ENCODE measurements at places on chromosomes 11 and 22.
A peak's percentile ranks its signal among the peaks of the same experiment; 100 is the strongest.

DNA sequence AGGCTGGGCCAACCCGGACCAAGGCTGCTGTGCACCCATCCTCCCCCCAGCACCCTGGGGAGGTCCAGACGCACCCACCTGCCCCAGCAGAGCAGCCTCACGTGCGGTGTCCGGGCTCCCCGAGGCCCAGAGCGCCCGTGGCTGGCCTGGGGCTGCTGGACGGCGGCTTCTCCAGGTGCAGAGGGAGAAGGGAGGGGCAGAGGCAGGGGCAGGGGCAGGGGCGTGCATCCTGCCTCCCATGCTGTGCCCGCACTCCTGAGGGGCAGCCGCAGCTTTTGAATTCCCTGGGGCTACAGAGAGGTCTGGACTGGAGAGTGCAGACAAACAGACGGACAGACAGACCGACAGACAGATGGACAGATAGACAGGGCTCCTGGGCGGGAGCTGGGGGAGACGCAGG, 83.6 kb upstream of the PRR5 start:
- no peak for DNase-seq

DNA sequence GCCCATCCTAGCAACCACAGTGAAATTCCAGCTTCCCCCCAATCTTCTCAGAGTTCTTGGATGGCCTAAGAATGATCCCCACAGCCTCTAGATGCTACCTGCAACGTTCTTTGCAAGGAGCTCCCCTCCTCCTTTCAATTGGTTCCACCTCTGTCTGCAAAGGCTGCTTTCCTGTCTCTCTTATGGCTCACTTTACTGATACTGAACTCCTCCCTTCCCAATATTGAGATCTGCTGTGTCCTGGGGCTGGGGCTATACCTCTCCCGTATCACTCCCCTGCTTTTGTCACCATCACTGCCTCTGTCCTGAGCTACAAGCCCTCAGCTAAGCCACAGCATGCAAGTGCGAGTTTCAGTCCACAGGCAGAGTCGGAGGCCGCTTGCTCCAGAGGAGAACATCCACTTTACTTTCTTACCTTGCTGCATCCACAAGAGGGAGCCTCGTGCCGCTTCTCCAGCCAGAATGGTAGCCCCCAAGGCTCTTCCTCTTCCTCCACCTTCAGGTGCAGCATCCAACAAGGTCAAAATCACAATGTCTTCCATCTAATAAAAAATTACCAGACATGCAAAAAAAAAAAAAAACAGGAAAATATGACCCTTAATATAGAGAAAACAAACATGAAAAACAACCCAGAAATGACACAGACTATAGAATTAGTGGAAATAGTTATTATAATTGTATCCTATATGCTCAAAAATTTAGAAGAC, 48.6 kb upstream of the TMEM45B start:
- DNase-seq, result no peak

- DNase-seq, result no peak
Measured at GRCh38 chr22:17946662-17947367, 77.5 kb downstream of the MICAL3 start.

DNA sequence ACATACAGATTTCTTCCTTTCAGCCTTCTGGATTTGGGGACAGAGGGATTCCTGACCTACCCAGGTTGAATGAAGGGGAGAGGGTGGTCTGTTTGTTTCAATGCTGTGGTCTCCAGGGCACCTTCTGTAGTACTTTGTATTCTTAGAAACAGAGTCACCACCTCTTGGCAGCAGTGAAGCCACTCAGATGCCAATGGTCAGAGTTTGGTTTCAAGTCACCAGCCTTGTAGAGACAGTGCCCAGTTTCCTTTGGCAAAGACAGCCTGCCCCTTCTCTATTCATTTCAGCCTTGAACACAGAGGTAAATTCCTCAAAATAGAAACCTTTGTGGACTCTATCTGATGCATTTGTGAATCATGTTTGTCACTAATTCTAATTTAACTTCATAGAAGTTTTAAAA, 111.7 kb upstream of the RASSF10 start:
- no peak for DNase-seq

GRCh38 chr11:67466962-67467771, 1.9 kb downstream of the TMEM134 start:
- no peak for DNase-seq

GRCh38 chr11:43579171-43579918, 101.2 kb upstream of the HSD17B12 start:
- no peak for DNase-seq

GRCh38 chr11:87361891-87362290, 324.2 kb downstream of the TMEM135 start:
- no peak for DNase-seq

GRCh38 chr22:40325315-40325714, 21.0 kb upstream of the ADSL start:
- DNase-seq, result peak; percentile 45

DNA sequence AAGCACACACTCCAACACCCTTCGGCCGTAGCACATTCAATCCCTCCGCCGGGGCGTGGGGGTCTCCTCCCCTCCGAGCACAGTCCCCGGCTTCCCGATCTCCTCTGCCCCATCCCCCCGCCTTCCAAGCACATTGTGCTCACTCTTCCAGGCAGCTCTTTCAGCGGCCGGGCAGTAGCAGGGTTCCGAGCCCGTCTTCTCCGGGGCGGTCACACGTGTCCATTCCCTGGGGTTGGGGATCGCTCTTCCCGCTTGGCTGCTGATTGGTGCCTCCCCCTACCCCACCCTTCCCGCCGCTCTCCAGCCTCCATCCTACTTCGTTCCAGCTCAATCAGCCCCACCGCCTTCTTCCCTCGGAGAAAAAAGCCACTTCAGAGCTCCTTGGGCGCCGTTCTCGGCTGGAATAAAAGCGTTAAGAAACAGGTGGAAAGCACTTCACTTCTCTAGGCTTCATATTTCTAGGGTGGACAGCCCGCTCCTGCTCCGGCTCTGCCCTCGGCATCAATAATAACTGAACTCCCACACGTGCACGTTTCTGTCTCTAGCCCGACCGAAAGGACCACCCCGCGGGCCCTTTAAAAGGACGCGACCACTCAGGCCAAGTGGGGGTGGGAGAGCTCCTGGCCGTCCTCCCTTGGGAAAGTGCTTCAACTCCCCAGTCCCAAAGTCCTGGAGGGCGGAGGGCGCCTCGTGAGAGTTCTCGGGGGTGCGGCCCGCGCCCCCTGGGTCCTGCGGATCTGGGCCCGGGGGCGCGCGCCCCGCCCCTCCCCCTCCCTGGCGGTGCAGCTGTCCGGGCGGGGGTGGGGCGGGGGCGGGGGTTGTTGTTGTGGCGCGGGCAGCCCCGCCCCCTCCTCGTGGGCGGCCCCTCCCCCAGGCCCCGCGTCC, 464 bp upstream of the CECR2 start:
- no peak for DNase-seq

DNA sequence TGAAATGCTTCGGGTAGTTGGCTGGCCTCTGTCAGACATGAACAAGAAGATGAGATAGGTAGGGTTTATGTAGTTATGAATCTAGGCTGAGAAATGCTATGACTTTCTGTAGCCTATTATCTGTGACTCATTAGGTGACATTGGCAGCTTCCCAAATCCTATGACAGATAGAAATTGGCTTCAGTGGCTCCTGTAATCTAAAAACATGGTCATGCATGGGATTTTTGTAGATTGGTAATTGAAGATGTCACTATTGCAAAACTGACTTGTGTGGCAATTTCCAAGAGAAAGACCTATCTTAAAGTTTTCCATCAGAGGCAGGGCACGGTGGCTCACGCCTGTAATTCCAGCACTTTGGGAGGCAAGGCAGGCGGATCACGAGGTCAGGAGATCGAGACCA, 29.4 kb upstream of the GRIK4 start:
- DNase-seq, result no peak

DNA sequence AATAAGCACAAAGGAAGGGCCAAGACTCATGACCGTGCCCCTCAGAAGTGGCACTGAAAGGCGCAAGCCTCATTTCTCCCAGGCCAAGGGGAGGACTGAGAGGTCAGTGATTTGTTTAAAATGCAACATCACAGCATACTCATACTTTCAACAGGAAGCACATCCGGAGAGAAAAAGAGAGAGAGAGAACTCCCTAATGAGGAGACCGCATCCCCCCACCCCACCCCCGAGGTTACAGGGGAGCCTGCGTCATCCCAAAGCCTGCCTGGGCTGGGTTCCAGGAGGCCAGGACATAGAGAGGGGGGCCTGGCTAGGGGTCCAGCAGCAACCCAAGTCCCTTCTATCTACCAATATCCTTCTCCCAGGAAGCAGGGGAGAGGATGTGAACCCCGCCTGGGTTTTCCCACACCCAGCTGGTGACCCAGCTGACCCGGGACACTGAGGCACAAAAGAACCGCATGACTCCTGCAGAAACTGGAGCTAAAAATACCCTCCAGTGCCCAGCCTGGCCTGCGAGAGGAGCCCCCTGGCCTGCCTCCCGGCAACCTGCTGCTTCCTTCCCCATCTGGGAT, 3.8 kb downstream of the CSNK1E start:
- DNase-seq, result no peak

DNA sequence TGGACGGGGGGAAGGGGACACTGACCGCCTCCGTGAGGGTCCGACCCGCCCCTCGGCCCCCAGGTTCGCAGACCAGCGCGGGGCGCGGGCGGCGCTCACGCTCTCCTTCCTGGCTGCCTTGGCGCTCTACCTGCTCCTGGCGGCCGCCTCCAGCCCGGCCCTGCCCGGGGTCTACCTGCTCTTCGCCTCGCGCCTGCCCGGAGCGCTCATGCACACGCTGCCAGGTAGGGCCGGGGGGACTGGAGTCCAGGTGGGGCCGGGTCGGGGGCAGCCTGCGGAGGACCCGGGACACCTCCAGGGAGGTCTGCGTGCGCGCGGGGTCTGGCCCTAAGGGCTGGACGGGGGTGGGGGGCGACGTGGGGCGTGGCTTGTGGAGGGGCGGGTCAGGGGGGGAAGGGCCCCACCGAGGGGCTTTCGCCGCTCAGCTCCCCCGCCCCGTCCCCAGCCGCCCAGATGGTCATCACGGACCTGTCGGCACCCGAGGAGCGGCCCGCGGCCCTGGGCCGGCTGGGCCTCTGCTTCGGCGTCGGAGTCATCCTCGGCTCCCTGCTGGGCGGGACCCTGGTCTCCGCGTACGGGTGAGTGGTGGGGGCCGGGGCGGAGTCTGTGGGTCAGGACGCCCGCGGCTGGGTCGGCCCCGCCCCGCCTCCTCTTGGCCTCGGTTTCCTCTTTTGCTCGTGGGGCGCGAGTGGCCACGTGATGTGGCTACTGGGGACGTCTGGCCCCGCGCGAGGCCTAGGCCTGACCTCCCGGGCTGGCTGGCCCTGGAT, 19.9 kb downstream of the PHLDA2 start:
- DNase-seq, result no peak

DNA sequence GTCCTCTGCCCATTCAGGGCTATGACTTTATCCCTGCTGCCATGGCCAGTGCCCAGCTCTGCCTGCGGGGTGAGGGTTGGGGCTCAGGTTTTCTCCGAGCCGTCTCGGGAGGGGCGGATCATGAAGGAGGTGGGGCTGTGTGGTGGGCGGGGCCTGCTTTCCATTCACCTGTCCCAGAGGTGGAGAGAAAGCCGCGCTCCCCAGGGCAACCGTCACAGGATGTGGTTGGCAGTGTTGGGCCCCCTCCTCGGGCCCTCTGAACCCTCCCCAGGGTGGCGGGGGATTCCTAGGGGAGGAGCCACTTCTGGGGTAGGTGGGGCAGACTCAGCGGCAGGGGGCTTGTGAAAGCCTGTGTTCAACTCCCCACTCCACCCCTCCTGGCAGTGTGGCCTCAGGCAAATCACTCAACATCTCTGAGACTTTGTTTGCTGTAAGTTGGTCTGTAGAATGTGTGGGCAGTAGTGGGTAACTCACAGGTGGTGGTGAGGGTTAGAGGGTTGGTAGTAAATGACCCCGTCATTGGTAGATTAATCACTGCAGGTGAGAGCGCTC, 50.3 kb downstream of the CD6 start:
- peak; percentile 84 for DNase-seq

DNA sequence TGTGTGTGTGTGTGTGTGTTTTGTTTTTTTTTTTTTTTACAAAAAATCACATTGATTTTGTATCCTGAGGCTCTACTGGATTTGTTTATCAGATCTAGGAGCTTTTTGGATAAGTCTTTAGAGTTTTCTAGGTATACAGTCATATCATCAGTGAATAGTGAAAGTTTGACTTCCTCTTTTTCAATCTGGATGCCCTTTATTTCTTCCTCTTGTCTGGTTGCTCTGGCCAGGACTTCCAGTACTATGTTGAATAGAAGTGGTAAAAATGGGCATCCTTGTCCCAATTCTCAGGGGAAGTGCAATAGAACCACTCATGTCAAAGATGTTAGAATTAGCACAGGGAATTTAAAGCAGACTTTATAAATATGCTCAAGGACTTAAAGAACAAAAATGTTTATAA, 32.6 kb upstream of the PRDM11 start:
- no peak for DNase-seq

DNA sequence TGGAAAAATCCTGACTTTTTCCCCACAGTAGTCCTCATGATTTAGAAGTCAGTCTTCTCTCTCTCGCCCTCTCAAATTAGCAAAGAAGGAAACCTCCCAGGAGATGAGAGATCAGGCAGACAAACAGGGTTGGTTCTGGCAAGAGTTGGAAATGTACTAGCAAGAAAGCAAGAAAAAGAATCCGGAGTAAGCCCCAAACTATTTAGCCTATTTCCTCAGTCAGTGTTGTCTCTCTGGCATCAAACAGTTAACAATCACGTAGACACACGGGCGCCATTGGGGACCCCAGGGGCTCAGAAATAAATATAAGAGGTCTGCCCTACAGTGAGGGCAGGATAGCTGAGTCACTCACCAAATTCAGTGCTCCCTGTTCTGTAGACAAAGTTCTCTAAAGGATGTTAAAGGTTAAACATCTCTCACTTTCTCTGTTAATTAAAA, 4.7 kb downstream of the C11orf52 start:
- no peak for DNase-seq

GRCh38 chr22:22943521-22944267, 56.1 kb downstream of the IGLL5 start:
- no peak for DNase-seq

DNA sequence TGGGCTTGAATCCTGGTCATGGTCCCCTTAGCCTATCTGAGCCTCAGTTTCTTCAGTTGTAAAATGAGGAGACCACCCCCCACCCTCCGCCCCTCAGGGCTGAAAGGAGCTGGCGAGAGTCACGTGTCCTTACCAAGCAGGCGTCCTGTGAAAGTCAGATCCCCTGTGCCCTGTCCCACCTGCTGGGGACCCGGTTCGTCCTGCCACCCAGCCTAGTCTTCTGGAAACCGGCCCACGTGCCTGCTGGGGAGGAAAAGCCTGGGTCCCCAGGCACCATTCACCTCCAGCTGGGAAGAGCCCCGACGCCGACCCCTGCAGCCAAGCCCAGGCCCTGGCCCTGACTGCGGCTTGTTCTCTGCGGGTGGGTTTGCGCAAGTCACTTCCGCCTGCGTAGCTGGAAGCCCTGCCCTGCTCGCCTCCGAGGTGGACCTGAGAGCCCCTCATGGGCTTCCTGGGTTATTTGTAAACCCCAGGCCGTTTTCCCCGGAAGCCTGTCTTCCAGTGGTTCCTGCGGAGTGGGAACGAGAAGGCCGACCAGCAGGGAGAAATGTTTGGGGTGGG, 679 bp upstream of the SSH3 start:
- DNase-seq, result no peak

Data from activated T-helper 1 cell treated with anti-CD3 and anti-CD28 coated beads, Interleukin-2, amount 50 U/mL, for 16 hours (primary cell).